ENCODE measurements at places on chromosomes 6 and 20.
A peak's percentile ranks its signal among the peaks of the same experiment; 100 is the strongest.

GRCh38 chr6:33241968-33242367 is 29.7 kb downstream of the VPS52 start:
- no peak for DNase-seq

DNA sequence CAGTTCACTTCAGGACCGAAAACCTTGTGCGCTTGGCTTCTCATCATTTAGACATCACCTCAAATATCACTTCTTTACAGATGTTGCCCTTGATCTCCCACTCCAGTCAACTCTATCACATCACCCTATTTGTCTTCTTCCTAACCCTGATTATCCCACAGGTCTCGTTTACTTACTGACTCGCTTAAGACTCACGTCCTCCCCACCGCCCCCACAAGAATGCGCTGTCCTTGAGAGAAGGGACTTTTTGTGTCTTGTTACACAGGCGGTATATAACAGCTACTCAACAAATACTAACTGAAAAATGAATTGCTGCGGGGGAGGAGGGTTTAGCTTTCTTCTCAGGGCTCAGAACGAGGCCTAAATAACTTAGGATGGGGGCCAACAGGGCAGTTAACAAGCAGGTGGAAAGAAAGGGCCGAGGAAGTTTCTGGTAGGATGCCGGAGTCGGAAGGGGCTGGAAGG is 527 bp downstream of the TOMM34 start:
- peak; percentile 22 for DNase-seq

DNA sequence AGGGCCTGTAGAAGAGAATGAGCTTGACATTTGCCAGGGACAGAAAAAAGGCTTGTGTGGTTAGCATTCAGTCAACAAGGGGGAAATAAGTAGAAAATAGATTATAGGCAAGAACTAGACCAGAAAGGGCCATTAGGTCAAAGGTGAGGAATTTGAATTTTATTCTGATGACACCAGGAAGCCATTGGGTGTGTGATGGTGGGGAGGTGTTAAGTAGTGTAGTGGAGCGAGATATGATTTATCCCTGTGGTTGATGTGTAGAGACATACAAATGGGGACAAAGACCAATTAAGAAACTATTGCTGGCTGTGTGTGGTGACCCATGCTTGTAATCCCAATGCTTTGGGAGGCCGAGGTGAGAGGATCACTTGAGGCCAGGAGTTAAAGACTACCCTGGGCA is 11.0 kb downstream of the DSTN start:
- DNase-seq = no peak

GRCh38 chr6:100440935-100441334 is 23.8 kb downstream of the SIM1 start:
- no peak for DNase-seq

- DNase-seq = no peak
These were observed 23.2 kb downstream of the SCGN start for GRCh38 chr6:25675167-25675566.

DNA sequence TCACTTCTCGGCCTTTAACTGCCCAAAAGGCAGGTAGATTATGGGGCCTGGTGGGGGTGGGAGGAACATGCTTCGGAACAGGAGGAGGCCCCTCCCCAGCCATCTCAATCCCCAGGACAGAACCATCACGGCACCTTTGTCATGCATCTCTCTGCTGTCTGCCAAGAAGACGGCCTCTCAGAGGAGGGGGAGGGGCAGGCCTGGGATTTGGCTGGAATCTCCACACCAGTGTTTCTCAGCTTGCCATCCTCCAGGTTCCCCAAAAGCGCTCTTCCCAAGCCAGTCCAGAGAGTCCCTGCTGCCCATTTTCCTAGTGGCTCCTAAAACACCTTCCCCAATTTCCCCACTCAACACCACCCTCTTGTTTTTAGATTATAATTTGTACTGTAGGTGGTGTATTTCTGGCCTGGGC is 2.5 kb upstream of the POU5F1 start:
- no peak for DNase-seq

GRCh38 chr20:59003836-59004492 is 3.1 kb downstream of the CTSZ start:
- DNase-seq = no peak

DNA sequence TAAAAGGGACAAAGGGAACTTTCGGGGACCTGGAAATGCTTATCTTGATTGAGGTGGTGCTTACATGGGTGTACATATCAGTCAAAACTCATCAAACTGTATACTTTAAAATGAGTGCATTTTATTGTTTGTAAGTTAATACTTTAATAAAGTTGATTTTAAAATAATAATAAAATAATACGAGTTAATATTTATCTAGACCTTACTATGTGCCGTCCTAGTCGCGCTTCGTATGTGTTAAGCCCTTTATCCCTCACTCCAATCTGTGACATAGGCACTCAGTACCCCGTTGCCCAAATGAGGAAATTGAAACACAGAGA is 47.5 kb downstream of the PDYN start:
- DNase-seq = no peak

GRCh38 chr6:127343809-127344659 is 625 bp upstream of the ECHDC1 start:
- no peak for DNase-seq

- DNase-seq = no peak
These were observed 75.3 kb downstream of the RIN2 start for GRCh38 chr20:19833395-19833794.

- DNase-seq = no peak
These were observed 171.5 kb downstream of the QKI start for GRCh38 chr6:163585932-163586437.

GRCh38 chr6:38155621-38156204 is 336.2 kb downstream of the ZFAND3 start:
- no peak for DNase-seq

GRCh38 chr20:49284818-49285217 is 7.0 kb upstream of the ZNFX1 start:
- DNase-seq = no peak

DNA sequence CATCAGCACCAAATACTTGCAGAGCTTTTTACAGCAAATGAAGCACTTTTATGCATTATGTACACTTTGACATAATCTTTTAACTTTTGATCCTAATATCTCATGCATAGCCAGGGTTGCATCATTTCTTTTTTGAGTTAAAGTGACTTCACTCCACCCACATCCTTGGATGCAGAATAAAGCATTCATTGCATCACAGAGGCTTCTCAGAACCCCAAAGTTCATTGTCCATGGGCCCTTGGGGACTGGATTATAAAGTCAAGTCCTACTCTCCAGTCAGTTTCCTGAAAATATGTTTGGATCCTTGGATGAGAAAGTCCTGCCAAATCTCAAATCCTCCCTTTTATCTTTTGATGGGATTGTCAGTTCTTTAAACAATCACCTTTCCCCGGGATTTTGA is 10.6 kb upstream of the EFHC1 start:
- no peak for DNase-seq

GRCh38 chr6:80196906-80197305 is 90.4 kb downstream of the BCKDHB start:
- DNase-seq = no peak

DNA sequence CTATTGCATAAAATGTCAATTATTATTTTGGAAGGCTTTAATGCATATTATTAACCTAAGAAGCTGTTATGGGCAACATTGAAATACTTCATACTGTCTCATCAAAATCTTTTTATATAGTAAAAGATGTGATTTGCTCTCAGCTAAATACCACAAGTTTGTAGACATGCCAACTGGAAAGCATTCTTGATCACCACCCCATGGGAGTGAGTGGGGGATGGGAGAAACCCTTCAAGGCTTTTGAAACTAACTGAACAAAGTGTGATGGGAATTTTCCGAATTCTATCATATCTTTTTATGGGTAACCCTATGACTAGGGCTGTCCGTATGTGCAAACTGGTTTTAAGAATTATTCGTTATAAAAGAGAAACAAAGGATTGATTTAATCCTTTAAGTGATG is 377.3 kb upstream of the JAG1 start:
- no peak for DNase-seq

DNA sequence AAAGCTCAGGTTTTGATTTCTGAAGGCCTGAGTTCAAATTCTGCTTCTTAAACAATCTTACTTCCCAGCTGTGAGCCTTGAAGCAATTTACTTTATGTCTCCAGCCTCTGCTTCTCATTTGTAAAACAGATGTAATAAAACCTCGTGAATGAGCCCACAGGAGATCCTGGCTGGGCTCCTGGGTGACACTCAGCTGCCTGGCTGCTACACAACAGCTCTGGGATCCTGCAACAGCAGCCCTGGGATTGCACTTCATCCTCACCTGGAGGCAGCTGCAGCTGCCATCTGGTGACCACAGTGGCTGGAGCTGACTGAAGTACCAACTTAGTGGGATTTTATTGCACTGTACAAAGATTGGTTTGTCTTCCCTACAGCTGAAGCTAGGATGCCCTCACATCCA is 98.6 kb downstream of the NDUFAF5 start:
- DNase-seq = no peak

GRCh38 chr6:130437961-130438360 is 72.1 kb downstream of the TMEM200A start:
- no peak for DNase-seq

GRCh38 chr6:111724505-111724904 is 118.8 kb upstream of the TRAF3IP2 start:
- DNase-seq = no peak

DNA sequence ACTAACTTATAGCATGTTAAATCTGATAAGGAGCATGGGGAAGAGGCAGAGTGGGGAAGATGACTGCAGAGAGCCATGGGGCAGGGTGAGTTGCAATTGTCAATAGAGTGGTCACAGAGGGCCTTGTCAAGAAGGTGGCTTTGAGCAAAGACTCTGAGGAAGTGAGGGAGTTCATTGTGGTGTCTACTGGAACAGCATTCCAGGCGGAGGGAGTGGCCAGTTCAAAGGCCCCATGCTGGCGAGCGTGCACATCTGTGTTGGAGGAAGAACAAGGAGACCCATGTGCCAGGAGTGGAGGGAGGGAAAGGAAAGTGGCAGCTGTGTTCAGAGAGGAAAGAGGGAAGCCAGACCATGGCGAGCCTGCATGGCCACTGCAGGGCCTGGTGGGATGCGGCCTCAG is 15.8 kb upstream of the GPR6 start:
- DNase-seq = no peak
